Esophagus muscularis mucosa (tissue), 4 donors: ENCODE measurements at places on chromosomes 7 and 10. TPM values are rescaled to one million over a fixed set of nuclear protein-coding genes. Genes with fewer than 3 reads are reported as not detected.

DNA sequence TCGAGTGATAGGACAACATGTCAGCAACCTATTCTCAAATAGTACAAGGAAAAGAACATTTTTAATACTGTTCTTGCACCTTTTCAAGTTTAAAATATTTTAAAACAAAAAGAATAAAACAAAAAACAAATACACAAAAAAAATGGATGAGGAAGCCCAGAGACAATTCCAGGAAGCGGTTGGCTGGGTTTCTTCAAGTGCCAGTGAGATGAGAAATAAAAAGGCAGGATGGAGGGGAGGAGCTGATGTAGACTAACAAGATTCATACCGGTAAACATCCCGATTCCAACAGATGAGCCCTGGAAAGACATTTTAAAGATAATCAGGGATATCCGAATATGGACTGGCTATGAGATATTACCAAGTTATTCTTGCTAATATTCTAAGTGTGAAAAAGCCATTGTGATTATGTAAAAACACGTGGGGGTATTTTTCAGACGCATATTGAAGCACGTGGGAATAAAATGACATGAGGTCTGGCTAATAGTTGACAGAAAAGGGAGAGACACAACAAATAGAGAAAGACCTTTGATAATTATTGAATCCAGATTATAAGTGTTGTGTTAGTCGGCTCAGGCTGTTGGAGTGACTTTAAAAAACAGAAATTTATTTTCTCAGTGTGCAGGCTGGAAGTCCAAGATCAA lies 101.3 kb upstream of the LRRC4 start:
- no peaks in the 10 kb centered on the region for H3K36me3 ChIP-seq
- peak; percentile 19 for DNase-seq

GRCh38 chr7:152076324-152076821 lies 50.9 kb downstream of the GALNT11 start:
- no peak for DNase-seq
- peaks cover 4% of the 10 kb centered on the region for H3K4me1 ChIP-seq
- no peaks in the 10 kb centered on the region for H3K27me3 ChIP-seq
- H3K27ac ChIP-seq: no peak overlapping the region
- H3K36me3 ChIP-seq: no peaks in the 10 kb centered on the region

DNA sequence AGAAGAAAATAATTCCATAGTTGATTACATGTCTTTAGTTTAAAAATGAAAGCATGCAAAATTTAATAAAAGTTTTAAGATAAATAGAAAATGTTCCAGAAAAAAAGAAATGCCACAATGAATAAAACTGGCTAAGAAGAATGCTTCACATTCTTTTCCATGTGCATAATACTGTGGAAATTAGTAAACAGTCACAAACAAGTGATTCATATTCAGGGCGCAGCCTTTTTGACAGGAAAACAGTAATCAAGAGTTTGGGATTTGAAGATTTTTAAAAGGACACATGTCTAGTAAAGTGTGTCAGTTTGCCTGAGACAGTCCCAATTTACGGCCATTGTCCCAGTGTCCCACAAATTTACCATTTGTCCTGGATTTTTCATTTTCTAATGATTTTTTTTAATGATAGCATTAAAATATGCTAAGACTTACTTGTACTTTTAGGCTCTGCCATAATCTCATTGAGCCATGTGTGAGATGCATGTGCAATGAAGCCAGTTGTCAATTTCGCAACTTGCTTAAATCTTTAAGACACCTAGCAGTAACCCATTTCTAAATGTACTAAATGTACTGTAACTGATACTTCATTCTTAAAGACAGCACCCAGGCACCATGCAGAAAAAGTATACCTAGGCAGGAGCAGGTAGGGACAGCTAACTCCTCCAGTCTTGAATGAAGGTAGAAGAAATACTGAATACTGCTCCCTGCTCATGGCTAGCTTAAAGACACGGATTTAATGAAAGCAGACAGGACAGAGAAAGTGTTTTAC lies 46.9 kb downstream of the ZNF438 start:
- no peaks in the 10 kb centered on the region for H3K36me3 ChIP-seq
- H3K4me3 ChIP-seq: no peak overlapping the region
- peaks cover 56% of the 10 kb centered on the region for H3K4me1 ChIP-seq
- no peak for DNase-seq
- no peaks in the 10 kb centered on the region for H3K27me3 ChIP-seq
- H3K27ac ChIP-seq: no peak overlapping the region

DNA sequence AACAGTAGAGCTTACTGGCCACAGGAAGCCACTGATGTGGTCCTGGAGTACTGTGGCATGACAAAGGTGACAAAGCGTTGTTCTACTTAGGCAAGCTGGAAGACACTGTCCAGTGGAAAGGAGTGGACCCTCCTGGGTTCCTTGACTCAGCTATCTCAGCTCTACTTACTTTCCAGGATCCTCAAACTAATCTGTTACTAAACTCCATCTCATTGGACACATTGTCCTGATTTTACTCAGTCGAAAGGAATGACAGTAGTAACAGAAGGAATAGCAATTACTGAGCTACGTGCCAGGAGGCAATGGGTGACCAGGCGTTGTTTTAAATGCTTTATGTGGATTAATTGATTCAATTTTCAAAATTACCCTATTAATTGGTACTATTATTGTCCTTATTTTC lies 41.6 kb downstream of the ABLIM1 start:
- H3K4me3 ChIP-seq: no peak overlapping the region
- H3K27me3 ChIP-seq: no peaks in the 10 kb centered on the region
- no peaks in the 10 kb centered on the region for H3K36me3 ChIP-seq
- peaks cover 19% of the 10 kb centered on the region for H3K4me1 ChIP-seq
- H3K27ac ChIP-seq: no peak overlapping the region
- no peak for DNase-seq

GRCh38 chr10:27636816-27637215 lies 108.8 kb downstream of the MKX start:
- H3K4me3 ChIP-seq: no peak overlapping the region
- no peak for DNase-seq
- H3K27me3 ChIP-seq: no peaks in the 10 kb centered on the region
- H3K36me3 ChIP-seq: no peaks in the 10 kb centered on the region
- no peak overlapping the region for H3K27ac ChIP-seq

DNA sequence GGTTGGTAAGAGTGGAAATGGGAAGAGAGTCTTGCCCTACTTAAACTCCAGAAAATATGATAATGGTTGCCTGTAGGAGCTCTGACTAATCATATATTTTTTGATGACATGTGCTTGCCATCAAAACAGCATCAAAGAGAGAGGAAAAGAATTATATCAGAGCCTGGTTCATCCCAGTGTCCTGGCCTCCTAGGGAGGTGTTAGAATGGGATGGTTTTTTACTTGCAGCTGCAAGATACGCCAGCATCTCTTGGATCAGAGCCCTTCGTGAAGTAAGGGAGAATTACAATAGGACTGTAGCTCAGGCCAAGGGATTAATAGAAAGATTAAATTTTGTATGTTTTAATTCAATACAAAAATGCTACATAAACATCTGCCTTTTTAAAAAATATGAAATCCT lies 177.6 kb upstream of the HDAC9 start:
- H3K4me3 ChIP-seq: no peak overlapping the region
- DNase-seq: no peak
- H3K27ac ChIP-seq: no peak overlapping the region
- H3K4me1 ChIP-seq: peaks cover 52% of the 10 kb centered on the region

ANKRD2 gene
- total RNA-seq: 1.2 TPM

- H3K4me3 ChIP-seq: no peak overlapping the region
- H3K27ac ChIP-seq: no peak overlapping the region
- no peaks in the 10 kb centered on the region for H3K27me3 ChIP-seq
- DNase-seq: no peak
- H3K4me1 ChIP-seq: no peaks in the 10 kb centered on the region
Observed at GRCh38 chr7:36796850-36797536, 72.7 kb upstream of the AOAH start.

DNA sequence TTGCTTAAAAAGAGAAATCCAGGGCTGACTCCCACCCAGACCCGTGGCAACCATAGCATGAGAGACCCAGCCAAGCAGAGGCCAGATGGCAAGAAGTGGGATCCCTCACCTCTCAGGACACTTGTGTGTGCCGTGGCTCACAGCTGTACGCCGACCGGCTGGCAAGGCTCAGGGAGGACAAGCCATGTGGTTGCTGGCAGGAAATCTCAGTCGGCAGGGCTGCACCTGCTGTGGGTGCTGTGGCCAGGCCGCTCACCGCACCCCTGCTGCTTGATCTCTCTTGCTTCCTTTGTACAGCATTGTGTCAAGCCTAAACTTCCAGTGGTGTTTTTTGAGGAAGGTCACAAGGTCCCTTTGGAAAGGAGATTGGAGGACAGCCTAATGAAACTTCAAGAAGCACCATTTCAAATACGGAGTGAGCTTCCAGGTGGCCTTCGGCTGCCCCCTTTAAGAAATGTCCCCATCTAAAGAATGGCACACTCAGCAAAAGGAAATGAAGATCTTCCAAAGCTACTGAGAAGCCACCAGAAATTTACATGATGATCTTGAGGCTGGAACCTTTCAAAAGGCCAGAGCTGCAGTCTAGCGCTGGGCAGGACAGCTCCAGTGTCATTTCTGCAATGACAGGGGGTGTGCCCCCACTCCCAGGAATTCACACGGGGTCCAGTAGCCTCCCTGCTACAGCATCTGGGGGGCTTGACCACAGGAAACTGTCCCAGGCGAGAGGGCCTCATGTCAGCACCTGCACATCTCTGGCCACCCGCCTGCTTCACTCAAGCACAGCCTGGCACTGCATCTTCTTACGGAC lies 409.0 kb upstream of the MGMT start:
- no peaks in the 10 kb centered on the region for H3K4me1 ChIP-seq
- no peaks in the 10 kb centered on the region for H3K36me3 ChIP-seq
- DNase-seq: peak; percentile 89

DNA sequence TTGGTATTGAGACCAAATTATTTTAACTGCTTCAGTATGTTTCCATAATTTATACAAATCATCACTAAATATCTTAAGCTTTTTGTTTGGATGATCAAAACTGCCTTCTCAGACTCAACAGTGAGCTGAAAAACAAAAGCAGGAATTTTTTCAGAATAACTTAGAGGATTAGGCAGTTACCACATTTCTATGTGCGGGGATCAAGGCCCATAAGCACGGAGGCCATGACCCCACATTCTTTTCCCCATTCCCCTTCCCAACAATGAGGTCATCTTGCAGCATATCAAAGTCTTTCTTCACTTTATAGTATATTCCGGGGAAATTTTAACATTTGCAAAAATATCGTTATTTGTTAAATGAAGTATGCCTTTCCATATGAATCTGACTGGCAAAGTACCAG lies 125.8 kb downstream of the ELMO1 start:
- no peaks in the 10 kb centered on the region for H3K27me3 ChIP-seq
- H3K27ac ChIP-seq: no peak overlapping the region
- H3K4me1 ChIP-seq: no peaks in the 10 kb centered on the region
- DNase-seq: no peak
- H3K4me3 ChIP-seq: no peak overlapping the region

DNA sequence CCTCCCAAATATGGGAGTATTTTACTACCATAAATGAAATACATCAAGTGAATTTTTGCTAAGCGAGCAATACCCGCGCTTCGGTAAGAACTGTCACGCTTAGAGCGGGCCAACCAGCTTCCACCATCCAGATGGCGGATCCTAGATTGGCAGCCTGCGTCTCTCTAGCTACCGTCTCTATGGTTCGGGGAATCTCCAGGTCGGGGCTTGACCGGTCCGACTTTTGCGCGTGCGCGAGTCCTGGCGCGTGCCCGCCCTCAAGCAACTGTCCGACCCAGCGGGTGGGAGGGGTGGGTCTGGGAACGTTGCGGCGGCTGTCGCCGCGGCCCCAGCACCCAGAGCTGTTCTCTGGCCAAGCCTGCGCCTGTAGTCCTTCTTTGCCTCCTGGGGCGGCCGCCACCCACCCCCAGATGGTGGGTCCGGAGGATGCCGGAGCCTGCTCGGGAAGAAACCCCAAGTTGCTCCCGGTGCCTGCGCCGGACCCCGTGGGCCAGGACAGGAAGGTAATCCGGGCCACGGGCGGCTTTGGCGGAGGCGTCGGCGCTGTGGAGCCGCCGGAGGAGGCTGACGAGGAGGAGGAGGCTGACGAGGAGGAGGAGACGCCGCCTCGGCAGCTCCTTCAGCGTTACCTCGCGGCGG lies at the start of gene TBC1D12:
TBC1D12 (plus strand) TSS at position 338 of the 639 bp plus-strand sequence; CDS start at position 411, 73 bp downstream.
- peaks cover 32% of the 10 kb centered on the region for H3K4me1 ChIP-seq
- no peaks in the 10 kb centered on the region for H3K36me3 ChIP-seq
- peak; percentile 98 for DNase-seq
- H3K27me3 ChIP-seq: no peaks in the 10 kb centered on the region

BTBD16 gene
- total RNA-seq: 0.29 TPM

NUDT5 gene
- total RNA-seq: 23.7 TPM

TEX36 gene
- total RNA-seq: not detected

- H3K27ac ChIP-seq: no peak overlapping the region
- DNase-seq: no peak
- H3K27me3 ChIP-seq: no peaks in the 10 kb centered on the region
Observed at GRCh38 chr7:105454921-105455320, 66.2 kb upstream of the SRPK2 start.

- H3K4me1 ChIP-seq: no peaks in the 10 kb centered on the region
- H3K27ac ChIP-seq: no peak overlapping the region
- no peak for DNase-seq
- no peak overlapping the region for H3K4me3 ChIP-seq
- no peaks in the 10 kb centered on the region for H3K27me3 ChIP-seq
Observed at GRCh38 chr7:93530701-93531100, 43.8 kb downstream of the CALCR start.
